ENCODE measurements at places on chromosomes 3 and 15. TPM values are rescaled to one million over a fixed set of nuclear protein-coding genes. Genes with fewer than 3 reads are reported as not detected.

DNA sequence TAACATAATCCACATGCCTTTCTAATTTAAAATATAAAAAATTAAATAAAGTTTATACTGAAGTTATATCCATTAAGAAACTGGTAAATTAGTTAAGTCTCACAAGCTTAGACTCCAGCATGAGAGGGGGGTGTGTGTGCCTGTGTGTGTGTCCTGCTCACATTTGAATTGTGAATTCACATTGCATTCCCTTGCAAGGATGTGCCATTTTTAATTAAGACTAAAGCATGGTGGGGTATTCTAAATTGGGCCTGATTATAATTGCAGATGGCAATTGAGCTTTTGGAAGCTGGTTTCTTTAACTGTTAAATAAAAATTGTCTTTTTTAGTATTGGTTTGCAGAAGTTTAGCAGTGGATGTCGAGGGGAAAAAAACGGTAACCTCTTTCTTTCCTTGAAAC lies 56.9 kb downstream of the PTPRG start:
- no peak for DNase-seq

DNA sequence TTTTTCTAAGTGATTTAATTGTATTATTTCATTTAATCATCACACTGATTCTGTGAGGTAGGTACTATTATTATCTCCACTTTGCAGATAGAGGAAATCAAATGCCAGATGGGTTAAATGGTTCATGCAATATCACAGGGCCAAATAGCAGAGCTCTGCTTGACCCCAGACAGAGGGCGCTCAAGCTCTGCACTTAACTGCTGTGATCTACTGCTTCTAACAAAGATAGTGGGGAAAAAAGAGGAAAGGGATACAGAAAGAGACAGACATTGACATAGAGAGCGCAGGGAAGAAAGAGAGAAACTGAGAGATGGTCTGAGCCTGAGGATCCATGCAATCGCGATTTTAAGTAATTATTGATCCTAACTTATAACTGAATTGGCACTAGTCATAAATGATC lies 279.1 kb upstream of the THRB start:
- DNase-seq: peak; percentile 20

- no peak for DNase-seq
These were observed 51.5 kb downstream of the TTC23 start for GRCh38 chr15:99197856-99198255.

DNA sequence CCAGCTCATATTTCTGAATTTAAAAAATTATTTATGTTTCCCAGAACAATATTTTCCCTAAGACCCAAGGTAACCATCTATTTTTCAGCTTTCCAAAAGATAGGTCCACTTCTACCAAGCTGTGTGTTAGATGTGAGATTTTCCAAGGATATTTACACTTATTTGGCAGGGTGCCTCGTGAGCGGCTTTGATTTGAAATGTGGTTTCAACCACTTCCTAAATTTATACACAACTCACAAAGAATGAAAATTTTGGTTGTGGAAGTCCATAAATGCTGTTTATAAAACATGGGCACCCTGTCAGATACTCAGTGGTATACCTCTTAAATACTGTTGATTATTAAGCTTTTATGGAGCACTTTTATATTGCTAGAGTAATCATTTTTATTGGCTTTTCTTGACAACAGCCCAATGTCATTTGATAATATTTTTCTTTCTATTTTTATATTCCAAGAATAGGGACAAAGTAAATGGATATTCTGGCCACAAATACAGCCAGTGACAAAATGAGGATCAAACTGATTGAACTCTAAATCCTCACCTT lies 57.6 kb downstream of the GAP43 start:
- DNase-seq: no peak

- DNase-seq: no peak
These were observed 49.8 kb downstream of the RUBCN start for GRCh38 chr3:197686899-197687298.

GRCh38 chr3:37154668-37155314 lies 19.6 kb downstream of the LRRFIP2 start:
- no peak for DNase-seq

DNA sequence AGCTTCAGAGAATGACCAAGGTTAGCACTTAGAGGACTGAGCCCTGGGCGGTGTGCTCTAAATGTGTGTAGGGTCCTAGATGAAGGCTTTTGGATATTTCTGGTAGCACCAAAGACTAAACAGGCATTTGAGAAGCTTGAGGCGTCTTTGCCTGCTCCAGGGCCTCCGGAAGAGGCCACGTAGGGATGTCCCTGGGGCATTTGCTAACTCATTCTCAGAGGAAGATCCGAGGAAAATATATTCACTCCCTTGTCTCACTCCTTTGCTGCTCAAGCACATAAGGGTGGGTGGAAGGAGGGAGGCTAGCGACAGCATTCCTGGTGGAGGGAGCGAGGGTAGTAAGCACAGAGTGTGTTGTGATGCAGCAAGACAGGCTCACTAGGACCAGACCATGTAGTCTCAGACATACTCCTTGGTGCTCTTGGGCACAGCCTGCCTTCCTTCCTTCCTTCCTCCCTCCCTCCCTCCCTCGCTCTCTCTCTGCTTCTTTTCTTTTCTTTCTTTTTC lies 38.5 kb upstream of the XCR1 start:
- no peak for DNase-seq

- DNase-seq: no peak
These were observed 37.2 kb downstream of the PSTPIP1 start for GRCh38 chr15:77032052-77032646.

DNA sequence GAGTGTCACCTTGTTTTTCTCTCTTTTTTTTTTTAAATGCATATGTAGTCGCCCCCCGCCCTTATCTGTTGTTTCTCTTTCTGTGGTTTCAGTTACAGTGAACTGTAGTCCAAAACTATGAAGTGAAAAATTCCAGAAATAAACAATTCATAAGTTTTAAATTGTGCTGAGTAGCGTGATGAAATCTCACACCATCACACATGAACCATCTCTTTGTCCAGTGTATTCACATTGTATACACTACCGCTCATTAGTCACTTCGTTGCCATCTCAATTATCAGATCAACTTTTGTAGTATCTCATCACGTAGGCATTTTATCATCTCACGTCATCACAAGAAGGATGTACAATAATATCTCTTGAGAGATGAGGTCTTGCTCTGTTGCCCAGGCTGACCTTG lies 62.5 kb upstream of the MLF1 start:
- no peak for DNase-seq

PLSCR2 gene
- not detected for total RNA-seq

CCDC54 gene
- total RNA-seq: not detected

CELF6 gene
- total RNA-seq: 1.2 TPM

TIGIT gene
- total RNA-seq: 0.14 TPM

FBXW12 gene
- not detected for total RNA-seq

MDFIC2 gene
- total RNA-seq: not detected

All from heart right ventricle (tissue), 16 donors.